Brain (organoid and tissue), 16 donors: ENCODE measurements at places on chromosomes 11 and 22. TPM values are rescaled to one million over a fixed set of nuclear protein-coding genes. Genes with fewer than 3 reads are reported as not detected.

DNA sequence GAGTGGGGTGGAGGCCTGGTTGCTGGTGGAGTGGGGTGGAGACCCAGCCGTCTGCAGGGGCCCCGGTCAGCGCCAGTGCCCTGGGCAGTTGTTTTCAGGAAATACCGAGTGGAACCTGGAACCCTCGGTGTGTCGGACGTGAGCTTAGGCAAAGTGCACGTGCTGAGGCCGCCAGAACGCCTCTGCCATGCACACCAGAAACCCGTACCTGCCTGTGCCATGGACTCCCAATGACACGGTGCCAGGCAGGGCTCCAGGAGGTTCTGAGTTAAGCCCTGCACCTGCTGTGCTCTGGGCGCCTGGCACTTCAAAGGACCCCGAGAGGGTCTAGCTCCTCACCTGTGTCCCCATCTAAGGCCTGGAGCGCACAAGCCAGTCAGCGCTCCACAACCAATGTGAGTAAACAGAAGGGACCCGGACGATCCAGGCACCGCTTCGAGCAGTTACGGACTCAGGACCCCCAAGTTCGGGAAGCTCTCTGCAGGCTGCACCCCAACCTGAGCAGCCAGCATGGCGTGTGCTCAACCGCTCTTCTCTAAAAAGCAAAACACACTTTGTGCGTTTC, 12.3 kb downstream of the TOLLIP start:
- DNase-seq = no peak

- DNase-seq = no peak
Observed at GRCh38 chr22:23697031-23697970, 6.5 kb downstream of the RGL4 start.

GRCh38 chr22:25370322-25370721, 150.9 kb downstream of the CRYBB2 start:
- DNase-seq = no peak

GRCh38 chr11:131616481-131617140, 246.2 kb downstream of the NTM start:
- peak; percentile 52 for DNase-seq

DNA sequence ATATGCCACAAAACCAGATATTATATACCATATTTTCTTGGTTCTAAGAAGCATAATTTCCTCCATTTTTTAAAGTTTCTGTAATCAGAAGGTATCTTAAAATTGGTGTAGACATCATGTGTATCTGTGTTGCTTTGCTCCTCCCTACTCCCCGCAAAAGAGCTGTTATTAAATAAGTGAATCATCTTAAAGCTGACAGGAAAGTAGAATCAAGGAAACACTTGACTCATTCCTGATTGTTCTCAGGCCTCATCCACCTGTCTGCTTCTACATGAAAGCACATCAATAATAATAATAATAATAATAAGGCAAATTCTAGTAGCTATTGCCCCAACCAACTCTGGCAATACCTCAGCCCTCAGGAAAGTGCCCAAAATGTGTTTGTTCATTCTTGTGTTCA, 26.2 kb upstream of the GUCY1A2 start:
- no peak for DNase-seq

DNA sequence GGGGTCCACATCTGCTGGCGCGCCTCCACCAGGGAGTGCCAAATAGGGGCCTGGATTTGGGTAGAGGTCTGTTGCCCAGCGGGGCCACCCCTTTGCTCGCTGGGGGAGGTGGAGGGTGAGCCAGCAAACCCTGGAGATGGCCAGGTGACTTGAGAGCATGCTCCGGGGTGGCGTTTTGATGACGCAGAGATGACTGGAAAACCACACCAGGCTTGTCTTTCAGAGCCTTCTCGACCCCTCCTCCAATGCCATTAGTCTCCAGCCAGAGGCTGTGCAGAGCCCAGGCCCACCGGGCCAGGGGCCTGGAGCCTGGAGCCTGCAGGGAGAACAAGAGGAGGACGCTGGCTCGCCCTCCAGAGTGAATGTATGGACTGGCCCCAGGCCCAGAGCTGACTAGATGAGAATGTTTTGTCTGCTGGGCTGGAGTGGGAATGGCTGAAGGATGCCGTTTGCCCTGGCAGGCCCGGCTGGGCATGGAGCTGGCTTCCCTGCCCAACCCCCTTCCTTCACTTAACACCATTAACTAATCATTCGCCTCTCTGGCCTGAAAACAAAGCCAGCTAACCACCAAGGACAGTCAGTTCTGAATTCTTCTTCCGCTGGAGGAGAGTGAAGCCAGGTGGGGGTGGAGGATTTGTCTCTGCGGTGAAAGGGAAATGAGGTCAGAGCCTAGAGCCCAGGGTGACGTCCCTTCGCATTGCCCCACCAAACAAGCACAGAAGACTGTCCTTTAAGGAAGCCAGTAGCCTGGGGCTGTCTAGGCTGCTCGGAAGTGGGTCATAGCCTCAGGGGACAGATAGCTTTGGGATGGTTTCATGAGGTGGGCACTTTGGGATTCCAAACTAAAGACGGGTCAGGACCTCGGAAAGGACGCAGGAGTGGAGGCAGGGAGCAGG, 1.6 kb upstream of the MCAM start:
- DNase-seq = no peak

DNA sequence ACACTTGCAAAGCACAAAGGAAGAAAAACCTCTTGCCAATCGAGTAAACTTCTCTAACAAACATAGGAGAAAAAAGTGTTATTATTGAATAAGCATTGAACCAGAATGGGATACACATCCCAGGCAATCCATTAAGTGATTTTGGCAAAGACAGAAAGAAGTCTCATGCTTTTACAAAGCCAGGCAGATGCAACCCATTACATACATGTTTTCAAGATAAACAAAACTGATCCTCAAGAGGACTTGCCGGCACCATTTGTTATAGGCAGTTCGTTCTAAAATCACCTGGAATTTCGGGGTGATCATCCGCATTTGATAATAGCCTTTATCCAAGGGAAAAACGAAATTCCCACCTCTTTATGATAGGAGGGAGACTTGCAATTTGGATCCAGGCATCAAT, 97.5 kb upstream of the RAG2 start:
- DNase-seq = no peak

DNA sequence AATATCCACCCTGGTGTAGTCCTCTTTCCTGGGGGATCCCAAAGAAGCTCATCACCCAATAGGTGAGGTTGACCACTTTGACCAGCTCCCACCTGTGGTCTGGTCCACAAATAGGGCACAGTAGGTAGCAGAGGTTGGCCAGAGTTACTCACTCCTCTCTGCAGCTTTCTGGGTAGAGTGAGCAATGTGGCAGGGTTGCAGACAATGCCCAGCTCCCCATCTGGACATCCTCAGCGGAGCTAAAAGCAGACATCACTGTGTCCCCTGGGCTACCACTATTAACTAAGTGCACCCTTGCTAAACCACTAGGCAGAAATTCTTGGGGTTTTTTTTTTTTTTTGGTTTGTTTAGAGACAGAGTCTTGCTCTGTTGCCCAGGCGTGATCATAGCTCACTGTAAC, 48.4 kb upstream of the TP53I11 start:
- DNase-seq = no peak

DNA sequence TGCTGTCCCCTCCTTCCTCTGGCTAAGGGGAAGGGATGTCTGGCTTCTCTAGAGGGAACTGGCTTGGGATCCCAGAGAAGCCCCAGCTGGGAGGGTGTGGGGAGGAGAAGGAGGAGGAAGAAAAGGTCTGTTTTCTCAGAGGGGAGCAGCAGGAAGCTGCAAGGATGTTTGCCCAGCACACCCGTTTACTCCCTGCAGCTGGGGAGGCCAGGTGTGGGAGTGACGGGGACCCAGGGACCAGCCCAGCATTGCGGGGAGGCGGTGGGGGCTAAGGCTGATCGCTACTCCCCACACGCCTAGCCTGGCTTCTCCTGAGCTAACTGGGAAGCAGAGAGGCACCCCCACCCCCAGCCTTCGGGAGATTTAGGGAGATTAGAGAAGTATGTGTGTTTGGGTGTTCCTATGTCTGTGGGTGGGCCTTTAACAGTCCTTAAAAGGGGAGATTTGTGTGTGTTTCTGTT, 3.9 kb downstream of the CREB3L1 start:
- DNase-seq = no peak

- peak; percentile 77 for DNase-seq
Observed at GRCh38 chr11:18723991-18724390, 2.0 kb downstream of the IGSF22 start.

DNA sequence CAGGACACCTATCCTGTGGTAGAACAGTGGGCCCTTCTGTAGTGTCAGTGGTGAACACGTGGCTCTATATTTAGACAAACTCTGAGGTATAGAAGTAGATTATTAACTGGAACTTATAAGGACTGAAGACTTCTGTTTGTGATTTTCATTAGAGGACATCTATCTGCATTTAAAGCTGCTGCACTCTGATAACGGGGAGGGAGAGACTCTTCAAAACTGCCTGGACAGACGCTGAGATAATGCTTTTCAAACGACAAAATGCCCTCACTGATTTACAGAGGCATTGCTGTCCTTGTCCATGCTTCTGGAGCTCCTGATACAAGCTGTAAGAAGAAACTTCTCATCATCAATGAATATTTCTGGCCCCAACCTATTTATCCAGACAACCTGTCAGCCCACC, 425.2 kb downstream of the OPCML start:
- DNase-seq = no peak

- DNase-seq = no peak
Observed at GRCh38 chr11:34756591-34756990, 135.7 kb downstream of the EHF start.

DNA sequence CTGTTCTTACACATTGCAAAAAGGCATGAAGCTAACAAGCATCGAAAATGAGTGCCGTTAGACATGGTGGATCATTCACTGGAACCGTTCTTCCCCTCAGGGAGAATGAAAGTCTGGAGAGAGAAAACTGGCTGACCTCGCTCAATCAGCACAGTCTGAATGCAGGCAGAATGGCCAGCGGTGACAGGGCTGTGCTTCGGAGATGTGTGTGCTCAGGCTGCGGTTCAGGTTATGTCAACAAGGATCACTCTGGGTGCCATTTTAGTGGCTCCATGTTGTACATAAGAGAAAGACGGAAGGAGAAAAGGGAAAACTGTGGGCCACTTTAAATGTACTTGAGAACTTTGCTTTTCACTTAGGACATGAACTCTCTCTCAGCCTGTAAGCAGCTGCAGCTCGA, 749.8 kb upstream of the ARHGAP42 start:
- peak; percentile 6 for DNase-seq

GRCh38 chr11:121611242-121611641, 158.5 kb upstream of the SORL1-AS1 start:
- no peak for DNase-seq

GRCh38 chr11:17972987-17973386, 39.9 kb downstream of the SERGEF start:
- DNase-seq = peak; percentile 68

GRCh38 chr11:7449841-7450214, 35.5 kb upstream of the OLFML1 start:
- DNase-seq = no peak

GRCh38 chr11:67421430-67422031, 6.1 kb downstream of the CARNS1 start:
- DNase-seq = no peak

GRCh38 chr22:48495751-48496080, 1332.0 kb downstream of the BRD1 start:
- DNase-seq = no peak

DNA sequence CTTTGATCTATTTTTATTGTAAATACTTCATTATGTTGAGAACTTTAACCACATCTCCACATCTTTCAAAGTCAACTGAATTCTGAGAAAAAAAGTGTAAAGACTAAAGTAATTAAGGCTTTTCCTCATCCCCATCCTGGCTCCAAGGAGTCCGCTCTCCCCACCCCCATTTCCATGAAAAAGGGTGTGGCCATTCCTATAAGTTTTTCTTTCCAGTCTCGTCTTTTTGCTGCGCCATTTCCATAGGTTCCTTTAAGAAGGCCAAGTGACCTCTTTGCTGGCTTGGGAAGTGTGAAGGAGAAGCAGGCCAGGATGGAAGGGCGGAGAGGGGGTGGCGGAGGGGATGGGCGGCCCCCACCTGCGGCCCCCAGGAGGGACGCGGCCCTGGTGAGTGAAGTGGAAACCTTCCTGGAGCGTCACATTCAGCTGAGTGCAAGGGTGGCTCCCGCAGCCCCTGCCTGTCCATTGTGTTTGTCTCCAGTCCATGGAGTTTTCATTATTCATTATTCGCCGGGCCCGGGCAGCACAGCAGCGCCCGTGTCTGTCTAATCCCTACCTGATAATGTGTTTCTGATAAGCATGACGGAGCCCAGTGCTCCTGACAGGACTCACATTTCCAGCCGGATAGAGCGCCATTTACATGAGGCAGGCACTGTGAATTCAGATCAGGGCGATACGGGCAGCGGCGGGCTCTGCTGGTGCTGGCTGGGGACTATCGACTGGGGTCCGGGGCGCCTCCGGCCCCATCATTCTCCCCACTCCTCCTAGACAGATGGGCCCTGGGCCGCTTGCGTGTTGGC, 739.8 kb downstream of the OPCML start:
- peak; percentile 34 for DNase-seq

GRCh38 chr11:9600644-9601036, 27.2 kb downstream of the WEE1 start:
- no peak for DNase-seq

DNA sequence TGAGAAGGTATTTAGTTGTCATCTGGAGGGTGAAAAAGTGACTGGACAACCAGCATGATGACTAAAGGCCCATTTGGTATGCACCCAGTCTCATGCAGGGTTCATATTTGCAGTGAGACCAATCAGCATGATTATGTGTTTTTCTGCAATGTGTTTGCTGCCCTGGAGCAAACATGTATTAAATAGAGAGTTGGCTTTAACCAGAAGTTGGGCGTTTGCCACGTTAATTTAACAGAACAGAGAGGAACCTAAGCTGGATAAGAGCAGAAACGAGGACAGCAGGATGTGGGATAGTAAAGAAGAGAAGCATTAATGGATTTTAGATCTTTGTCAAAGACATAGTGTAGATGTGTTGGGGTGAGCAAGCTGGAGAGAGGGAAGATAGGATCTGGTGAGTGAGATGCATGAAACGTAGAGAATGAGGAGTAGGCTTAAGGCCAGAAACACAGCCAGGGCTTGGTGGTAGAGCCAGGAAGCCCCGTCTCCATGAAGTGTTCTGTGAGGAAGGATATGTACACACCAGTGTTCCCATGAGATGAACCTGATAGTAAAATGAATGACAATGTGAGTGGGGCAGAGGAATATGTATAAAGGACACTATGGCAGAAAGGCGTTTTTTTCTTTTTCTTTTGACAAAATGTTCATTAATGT, 164.0 kb upstream of the PDGFD start:
- no peak for DNase-seq

DNA sequence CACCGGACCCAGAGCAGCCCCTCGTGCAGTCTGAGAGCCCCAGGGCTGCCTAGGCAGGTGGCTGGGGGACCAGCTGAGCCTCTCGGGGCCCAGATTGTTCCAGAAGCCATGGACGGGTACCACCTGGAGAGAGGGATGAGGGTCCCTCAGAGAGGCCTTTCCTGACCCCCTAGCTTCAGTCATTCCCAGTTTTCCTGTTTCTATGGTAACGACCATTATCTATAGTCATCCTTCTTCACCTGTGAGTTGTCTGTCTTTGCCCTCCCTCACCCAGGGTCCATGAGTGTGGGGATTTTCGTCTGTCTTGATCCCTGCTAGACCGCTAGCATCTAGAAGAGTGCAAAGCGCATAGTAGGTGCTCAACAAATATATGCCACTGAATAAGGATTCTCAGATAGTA, 76.3 kb upstream of the TCF20 start:
- DNase-seq = no peak

GPR83 gene
- 3.4 TPM for polyA plus RNA-seq

MIAT gene
- polyA plus RNA-seq = 12.9 TPM

APOL2 gene
- polyA plus RNA-seq = 16.9 TPM

CCDC73 gene
- not detected for polyA plus RNA-seq

GLYATL2 gene
- 2.7 TPM for polyA plus RNA-seq

SPON1 gene
- polyA plus RNA-seq = 12.3 TPM

CECR2 gene
- 6.8 TPM for polyA plus RNA-seq

OR52I1 gene
- polyA plus RNA-seq = not detected

CCDC81 gene
- 0.22 TPM for polyA plus RNA-seq

OR2AG1 gene
- not detected for polyA plus RNA-seq

NECTIN1 gene
- 56.3 TPM for polyA plus RNA-seq

SAA2 gene
- polyA plus RNA-seq = not detected

POU2AF2 gene
- not detected for polyA plus RNA-seq
